Activated CD8-positive, alpha-beta memory T cell treated with anti-CD3 and anti-CD28 coated beads, Interleukin-2, amount 10 ng/mL, durations not matched to agents 7 days and 5 days (primary cell): ENCODE measurements at places on chromosomes 3 and 15. TPM values are rescaled to one million over a fixed set of nuclear protein-coding genes. Genes with fewer than 3 reads are reported as not detected.

Gene SNRPN
- total RNA-seq, result 44.0 TPM

Gene CLDN16
- total RNA-seq, result not detected

Gene CPNE9
- not detected for total RNA-seq

Gene DNAH12
- total RNA-seq, result 0.06 TPM

Gene MUC4
- total RNA-seq, result 0.26 TPM

Gene IGF1R
- total RNA-seq, result 7.0 TPM

Gene TTLL13
- total RNA-seq, result 1.1 TPM

Gene FILIP1L
- 15.5 TPM for total RNA-seq

Gene ROBO2
- total RNA-seq, result not detected

Gene CCRL2
- total RNA-seq, result 11.9 TPM

Gene GOLGA8N
- total RNA-seq, result 15.6 TPM

Gene TPRG1
- 10.5 TPM for total RNA-seq

Gene CCR3
- total RNA-seq, result 1.4 TPM

Gene HCN4
- not detected for total RNA-seq

Gene PEX11A
- total RNA-seq, result 1.6 TPM

Gene MCCC1
- 44.7 TPM for total RNA-seq

Gene ROPN1B
- total RNA-seq, result not detected

Gene ZNF502
- total RNA-seq, result 1.3 TPM

Gene EFCC1
- 0.09 TPM for total RNA-seq

Gene SLC35A5
- total RNA-seq, result 17.4 TPM

Gene ROBO1
- total RNA-seq, result 0.87 TPM

Gene PEX5L
- total RNA-seq, result 1.1 TPM

Gene KLHL6
- total RNA-seq, result 30.9 TPM

Gene PLSCR2
- not detected for total RNA-seq
